LNCaP clone FGC (cell line): ENCODE measurements at places on chromosomes 2 and 18.

DNA sequence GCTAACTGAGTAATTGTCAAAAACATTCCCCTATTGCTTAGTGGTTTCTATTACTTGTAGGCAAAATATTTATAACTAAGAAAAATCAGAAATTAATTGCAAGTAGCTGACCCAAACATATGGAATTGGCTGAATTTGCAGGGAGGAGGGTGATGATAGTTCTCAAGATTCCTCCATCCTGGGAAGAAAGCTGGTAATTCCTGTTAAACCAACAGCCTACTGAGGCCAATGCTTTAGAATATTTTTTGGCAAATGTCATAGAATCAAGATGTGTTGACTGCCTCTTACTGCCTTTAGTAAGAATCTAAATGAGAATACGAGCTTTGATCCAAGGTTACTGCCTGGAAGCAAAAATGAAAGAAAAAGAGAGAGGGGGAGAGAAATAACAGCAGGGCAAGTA lies 120.0 kb downstream of the COL6A3 start:
- no peak for DNase-seq

GRCh38 chr2:151027151-151027550 lies 234.5 kb downstream of the RBM43 start:
- no peak for DNase-seq

- DNase-seq: no peak
Measured at GRCh38 chr2:98807221-98807620, 76.3 kb upstream of the MGAT4A start.

- DNase-seq: no peak
Measured at GRCh38 chr2:68040078-68040477, 22.7 kb downstream of the C1D start.

- DNase-seq: no peak
Measured at GRCh38 chr2:119259296-119259860, 35.7 kb downstream of the STEAP3 start.

- no peak for DNase-seq
Measured at GRCh38 chr2:136381722-136382633, 264.0 kb upstream of the CXCR4 start.

- DNase-seq: no peak
Measured at GRCh38 chr18:25086876-25087275, 265.1 kb downstream of the ZNF521 start.

GRCh38 chr2:211387734-211388133 lies 831.3 kb downstream of the CPS1 start:
- no peak for DNase-seq

GRCh38 chr18:10926621-10927161 lies 222.7 kb downstream of the PIEZO2 start:
- no peak for DNase-seq
